Stimulated activated CD8-positive, alpha-beta memory T cell treated with anti-CD3 and anti-CD28 coated beads, Interleukin-4, amount 100 ng/mL, for 1 hour (primary cell): ENCODE measurements at places on chromosomes 4 and X.

- DNase-seq, result no peak
Observed at GRCh38 chr4:47071901-47072341, 40.6 kb downstream of the GABRB1 start.

DNA sequence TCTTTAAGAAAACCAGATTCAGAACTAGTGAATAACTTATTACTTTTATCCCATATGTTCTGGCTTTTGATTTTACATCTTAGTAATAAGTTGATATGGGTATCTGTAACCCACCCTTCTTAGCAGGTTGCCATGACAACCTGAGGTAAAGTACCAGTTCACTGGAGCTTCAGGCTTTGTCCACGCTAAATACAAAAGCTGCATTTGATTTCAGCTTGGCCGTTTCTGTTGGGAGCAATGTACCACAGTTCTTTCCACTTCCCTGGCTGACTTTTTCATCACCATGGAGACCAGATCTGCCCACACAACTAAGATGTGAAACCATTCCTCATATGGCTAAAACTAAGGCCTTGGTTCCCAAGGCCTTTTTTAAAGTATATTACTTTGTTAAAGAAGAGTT, 26.1 kb downstream of the KLHL34 start:
- no peak for DNase-seq

DNA sequence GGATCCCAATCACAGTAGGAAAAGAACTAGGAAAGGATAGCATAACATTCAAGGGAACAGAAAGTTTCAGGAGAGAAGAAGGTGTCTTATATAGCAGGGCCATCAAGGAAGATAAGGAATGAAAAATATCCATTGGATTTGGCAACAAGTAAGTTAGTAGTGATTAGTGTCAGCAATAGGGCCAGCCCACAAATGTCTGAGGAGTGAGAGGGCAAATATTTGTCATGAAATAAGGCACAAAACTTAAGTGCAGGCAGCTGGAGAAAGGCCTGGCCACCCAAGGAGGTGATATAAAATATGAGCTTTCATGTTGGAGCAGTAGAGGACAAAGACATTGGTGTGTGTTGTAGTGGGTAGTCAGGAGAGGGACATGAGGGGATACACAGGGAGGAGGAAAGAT, 132.1 kb downstream of the COL4A6 start:
- DNase-seq, result no peak

DNA sequence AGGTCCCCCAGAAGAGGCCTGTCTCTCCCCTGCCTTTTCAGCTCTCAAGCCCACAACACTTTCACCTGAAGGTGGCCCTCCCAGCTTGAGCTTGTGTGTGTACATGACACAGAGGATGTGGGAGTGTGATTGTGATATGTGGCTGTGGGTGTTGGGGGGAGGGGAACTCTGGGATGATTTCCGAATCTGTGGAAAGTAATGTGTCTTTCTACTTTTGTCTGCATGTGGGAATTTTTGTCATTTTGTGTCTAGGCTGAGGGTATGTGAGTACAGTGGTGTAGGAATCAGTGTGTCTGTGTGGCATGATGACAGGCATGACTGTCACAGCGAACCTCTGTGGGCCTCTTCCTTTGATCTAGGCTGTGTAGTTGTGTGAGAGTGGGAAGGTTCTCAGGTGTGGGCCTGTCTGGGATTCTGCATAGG, 6.4 kb downstream of the SYP start:
- no peak for DNase-seq

- DNase-seq, result no peak
Observed at GRCh38 chr4:110970642-110971041, 347.8 kb upstream of the PITX2 start.

GRCh38 chrX:21802054-21802670, 37.3 kb upstream of the MBTPS2 start:
- no peak for DNase-seq

DNA sequence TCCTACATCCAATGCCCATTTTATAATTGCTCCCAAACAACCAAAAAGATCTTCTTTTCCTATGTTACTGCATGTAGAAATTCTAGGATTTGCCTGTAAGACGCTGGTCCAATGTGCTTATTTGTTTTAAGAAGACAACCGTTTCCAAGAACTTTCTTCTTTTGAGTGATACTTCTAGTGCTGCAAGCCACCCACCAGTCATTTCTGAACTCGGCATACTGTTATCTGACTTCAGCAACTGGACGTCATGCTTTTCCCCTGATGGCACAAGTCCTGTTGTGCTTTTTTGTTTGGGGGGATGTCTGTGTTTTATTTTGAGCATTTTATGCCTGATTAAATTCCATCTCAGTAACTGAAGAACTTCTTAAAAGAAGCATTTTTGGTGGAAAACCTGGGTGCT, 16.0 kb upstream of the RAP1GDS1 start:
- no peak for DNase-seq

- no peak for DNase-seq
Observed at GRCh38 chr4:113878668-113879067, 100.8 kb downstream of the ARSJ start.

DNA sequence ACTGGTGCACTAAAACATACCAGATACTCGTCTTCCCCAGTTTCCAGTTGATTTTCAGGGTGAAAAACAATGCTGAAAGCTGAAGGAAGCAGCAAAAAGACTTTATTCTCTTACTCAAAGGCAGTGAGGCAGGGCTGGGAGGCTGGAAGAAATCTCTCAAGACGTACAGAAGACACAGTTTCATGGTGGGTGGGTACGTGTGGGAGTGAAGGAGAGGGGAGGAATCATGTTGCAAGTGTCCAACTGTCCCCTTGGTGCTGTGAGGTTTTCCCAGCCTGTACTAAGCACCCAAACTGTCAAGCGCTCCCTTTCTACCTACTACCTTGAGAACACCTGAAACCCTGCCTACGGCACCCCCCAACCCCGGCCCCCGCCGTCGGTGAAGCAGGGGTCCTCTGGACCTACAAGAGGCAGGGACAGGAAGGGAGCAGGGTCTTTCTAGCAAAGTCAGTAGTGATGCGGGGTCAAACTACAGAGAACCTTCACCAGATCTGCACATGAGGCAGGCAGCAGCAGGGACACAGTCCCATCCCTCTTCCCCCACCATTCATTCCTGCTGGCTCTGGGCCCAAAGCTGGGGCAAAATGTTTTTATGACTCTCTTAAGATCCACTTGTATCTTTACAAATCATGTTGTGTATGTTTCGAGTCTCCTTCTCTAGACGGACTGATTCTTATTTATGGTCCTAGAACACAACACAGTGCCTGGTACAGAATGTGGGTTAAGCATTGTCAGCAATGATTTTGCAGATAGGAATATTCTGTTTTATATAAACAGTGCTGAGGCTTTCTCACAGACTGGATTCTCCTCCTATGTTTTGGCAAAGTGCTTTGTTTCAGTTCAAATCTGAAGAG, 2.4 kb upstream of the SETD7 start:
- DNase-seq, result no peak

DNA sequence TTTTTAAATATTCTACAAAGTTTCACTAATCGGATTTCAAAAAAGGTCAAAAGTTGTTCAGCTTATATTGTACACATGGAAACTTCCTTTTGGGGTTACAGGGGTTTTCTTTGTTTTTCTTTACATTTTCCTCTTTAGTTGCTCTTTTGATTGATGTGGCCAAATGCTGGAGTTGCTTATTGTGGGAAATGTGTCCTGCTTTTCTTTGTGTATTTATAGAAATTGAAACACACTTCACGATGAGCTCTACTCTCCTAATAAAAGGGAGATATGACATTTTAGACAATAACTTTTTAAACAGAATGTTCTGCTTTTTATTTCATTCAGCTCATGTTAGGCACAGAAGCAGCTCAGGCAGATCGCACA, 50.7 kb upstream of the SPRY1 start:
- no peak for DNase-seq

- no peak for DNase-seq
Observed at GRCh38 chr4:47525154-47525819, 40.2 kb downstream of the ATP10D start.

DNA sequence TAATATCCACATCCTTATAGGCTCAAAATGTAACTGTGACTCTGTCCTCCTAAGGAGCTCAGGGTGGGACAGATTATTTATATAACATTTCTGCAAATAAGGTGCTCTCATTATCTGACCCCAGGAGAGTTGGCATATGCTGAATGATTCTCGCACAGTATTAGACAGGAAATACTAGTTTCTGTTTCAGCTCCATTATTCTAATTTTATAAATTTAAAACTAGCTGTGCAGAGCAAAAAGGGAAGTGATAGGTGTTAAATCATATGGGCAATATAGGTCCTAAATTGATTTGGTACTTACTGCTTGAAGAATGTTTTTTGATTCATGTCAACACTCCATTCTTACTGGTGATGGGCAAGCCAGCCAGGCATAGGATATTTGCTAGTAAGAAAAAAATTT, 141.5 kb downstream of the GLRA2 start:
- DNase-seq, result no peak

DNA sequence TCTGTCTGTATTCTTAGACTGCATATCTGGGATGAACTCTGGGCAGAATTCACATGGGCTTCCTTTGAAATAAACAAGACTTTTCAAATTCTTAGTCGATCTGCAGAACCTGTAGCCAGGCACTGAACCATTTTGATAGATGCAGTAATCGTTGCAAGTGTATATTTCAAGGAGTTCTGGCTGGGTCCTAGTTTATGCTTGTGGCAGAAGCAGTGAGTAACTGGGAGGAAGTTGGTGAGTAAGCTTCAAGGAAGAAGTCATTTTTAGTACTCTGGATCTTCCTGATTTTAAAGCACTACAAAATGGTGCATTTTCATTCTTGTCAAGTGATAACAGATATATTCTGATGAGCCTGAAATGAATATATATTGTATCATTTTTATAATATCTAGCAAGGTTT, 9.5 kb downstream of the HPRT1 start:
- DNase-seq, result no peak

- no peak for DNase-seq
Observed at GRCh38 chr4:67685532-67685859, 15.5 kb downstream of the UBA6 start.

GRCh38 chr4:1317177-1318045, 27.7 kb downstream of the MAEA start:
- no peak for DNase-seq

DNA sequence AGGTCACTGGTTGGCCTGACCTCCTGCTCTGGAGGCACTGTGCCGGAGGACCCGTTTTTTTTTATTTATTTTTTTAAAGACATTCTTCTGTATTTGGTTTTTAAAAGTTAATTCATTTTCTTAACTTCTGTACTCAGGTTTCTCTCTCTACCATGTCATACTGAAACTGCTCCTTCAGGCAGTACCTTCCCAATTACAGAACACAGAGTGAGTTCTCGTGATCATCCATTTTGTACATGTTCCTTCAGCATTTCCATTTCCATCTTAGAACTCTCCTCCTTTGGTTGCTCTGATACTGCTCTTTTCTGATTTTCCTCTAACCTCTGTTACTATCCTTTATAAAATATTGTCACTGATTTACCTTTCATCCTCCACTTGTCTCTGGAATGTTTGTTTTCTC, 17.9 kb downstream of the UBE2K start:
- DNase-seq, result no peak

DNA sequence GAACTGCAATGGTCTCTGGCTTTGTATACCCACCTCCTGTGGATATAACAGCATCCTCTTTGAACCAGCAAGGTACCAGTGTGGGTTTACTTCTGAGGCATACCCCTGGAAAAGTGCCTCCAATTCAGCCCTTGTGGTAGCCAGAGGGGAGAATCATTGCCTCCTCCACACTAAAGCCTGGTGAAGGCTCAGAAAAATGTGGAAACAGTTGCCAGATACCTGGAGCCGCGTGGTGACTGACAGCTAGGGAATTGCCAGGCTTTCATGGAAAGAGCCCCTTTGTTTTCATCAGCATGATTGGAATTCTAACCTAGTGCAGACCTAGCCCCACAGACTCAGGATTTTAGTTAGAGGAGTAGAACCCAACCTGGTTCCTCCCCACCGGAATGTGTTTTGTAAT, 168.6 kb upstream of the KLF3 start:
- DNase-seq, result no peak

DNA sequence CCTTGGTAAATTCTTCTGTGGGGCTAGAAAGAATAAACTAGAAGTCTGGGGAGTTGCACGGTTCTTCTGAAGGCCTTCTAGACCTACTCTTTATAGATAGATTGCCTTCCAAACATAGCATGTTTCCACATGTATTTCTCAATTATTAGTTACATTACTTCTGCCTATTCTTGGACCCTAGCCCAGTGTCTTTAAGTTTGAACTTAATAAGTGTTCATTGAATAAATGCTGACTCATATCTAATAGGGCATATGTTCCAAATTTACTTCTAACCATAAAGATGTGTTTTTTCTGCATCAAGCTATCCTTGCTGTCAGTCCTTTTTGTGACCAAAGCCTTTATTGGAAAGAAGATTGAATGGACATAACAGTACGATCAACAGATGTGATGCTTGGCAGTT, 503.6 kb upstream of the ZFP42 start:
- no peak for DNase-seq

- no peak for DNase-seq
Observed at GRCh38 chr4:57109411-57109846, 756 bp downstream of the IGFBP7 start.

- DNase-seq, result no peak
Observed at GRCh38 chrX:112642349-112642748, 37.4 kb downstream of the LHFPL1 start.

DNA sequence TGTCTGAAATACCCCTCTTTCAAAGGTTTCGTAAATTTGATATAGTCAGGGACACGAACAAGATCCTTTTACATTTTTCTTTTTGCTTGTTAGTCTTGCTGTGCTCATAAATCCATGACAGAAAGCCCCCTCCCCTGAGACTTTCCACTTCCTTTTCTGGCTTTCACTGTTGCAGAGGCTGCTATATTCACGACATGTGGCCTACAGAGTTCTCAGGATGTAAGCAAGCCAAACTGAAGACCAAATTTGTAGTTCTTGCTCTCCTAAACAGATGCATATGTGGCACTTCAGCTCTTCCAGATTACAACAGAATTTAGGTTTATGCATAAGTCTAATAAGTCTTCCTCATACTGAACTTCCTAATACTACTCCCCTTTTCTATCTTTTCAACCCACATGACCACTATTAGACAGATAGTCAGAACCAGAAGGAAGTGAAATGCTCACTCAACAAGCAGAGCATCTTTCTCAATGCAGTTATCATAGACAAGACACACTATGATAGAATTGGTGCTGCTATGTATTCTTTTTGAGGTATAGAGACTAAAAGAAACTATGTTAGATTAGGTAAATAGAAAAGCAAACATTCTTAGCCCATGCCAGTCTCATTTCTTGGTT, 15.0 kb downstream of the BTK start:
- DNase-seq, result no peak

DNA sequence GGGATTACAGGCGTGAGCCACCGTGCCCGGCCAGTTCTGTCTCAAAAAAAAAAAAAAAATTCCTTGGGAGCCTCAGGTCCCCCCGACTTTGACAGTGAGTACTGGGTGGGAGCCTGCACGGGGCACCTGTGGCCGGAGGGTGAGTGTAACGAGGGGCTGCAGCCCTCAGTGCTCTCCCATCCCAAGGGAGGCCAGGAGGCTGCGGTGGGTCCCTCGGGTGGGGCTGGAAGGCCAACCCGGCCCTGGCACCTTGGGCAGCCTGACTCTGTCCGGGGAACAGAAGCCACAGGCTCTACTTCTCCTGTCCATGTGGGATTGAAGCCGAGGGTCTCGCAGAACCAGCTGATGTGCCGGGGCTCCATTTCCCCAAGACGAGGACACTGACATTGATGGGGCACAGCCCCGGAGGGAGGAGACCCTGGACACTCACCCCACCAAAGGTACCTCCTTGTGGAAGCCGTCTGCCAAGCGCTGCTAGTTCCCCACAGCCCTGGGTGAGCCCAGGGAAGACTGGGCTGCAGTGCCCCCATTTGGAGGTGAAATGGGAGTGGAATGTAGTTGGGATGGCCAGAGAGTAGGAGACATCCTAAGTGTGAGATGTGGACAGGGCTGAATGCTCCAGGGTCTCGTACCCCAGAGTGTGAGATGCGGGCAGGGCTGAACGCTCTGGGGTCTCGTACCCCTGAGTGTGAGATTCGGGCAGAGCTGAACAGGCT, 2.3 kb upstream of the SLC26A1 start:
- no peak for DNase-seq
